ENCODE measurements at places on chromosomes 11 and 22.

GRCh38 chr11:26621132-26621531 lies 49.1 kb upstream of the MUC15 start:
- no peak for DNase-seq

GRCh38 chr22:47547239-47547661 lies 784.8 kb downstream of the TBC1D22A start:
- no peak for DNase-seq

DNA sequence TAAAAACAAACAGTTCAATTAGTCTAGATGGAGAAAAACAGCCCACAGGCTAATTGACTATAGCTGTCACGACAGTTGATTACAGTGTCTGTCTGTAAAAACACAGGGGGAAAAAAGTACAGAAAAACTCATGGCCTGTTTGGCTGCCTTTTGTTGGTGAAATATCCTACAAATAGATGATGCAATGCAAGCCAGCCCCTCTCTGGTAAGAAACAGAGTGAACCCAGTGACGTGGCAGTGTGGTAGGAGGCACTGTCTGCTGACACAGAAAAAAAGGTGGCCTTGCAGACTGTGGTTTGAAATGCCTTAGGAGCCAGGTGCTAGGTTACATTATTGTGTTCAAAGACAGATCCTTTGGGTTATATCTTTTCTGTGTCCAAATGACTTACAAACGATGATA lies 431.4 kb upstream of the CCDC90B start:
- DNase-seq: no peak

GRCh38 chr11:130088919-130089673 lies 19.4 kb downstream of the APLP2 start:
- no peak for DNase-seq

DNA sequence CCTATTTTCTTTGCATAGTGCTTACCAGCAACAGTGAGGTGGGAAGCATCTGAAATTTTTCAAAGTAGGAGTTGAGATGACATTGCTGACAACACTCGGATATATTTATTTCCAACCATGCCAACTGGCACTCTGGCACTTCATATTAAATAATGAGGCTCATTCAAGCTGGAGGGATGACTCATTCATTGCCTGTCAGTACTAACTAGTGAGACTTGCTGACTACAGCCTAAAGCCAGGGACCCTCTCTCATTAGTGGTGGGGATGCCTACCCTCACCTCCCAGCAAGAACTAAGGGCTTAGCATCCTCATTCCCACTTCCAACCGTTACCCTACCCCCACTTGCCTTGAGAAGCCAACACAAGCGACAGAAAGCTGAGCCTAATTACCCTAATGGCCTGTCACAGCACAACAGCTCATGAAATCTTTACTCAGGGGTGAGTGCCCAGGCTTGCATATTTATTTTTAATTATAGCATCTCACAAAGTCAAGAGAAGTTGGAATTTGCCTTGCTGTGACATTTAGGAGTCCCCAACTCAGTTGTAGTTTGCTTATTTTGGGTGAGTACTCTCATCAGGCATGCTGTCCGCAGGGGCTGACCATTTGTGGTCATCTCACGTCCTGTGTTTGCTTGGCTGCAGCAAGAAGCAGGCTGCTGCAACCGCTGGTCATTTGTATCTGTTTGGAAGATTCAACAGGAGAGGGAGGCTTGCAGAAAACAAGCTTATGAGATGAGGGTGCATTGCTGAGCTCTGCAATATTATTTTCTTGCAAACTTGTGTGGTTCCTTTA lies 181.6 kb upstream of the POU2AF2 start:
- no peak for DNase-seq

DNA sequence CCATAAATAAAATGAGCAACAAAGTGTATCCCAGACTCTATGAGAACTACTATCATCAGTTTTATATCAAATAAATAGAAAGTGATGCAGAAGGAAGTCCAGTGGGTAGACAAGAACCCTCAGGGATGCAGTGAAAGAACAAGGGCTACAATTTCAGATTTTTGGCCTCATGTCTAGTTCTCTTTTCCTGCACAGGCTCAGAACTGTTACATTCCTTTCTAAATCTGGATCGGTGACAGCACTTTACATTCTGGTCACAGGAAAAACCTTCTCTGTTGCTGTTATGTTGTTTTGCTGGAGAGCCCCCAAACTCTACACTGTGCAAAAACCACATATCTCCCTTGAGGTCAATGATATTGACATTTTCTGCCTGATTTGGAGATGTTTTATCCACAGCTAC lies 108.8 kb upstream of the ANO5 start:
- DNase-seq: no peak

DNA sequence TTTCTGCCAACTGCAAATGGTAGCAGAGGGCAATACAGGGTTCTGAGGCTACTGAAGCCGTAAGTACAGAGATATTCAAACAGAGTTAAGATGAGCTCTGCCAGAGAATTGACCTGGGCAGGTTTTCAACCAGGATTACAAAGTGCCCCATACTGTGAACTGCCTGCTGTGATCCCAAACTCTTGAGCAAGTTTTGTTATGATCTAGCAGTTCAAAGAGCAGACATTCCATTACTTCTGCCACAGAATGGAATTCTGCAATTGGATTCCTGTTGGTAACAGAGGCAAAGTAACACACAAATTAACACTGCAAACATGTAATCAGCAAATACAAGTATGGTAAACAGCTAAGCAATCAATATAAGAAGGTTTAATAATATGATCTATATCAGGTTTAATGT lies 31.2 kb downstream of the ALG9 start:
- no peak for DNase-seq

- no peak for DNase-seq
These were observed 48.9 kb upstream of the MYEOV start for GRCh38 chr11:69245041-69245440.

- DNase-seq: no peak
These were observed 17.5 kb downstream of the PDGFD start for GRCh38 chr11:104146421-104146820.

GRCh38 chr11:133181066-133181465 lies 351.2 kb downstream of the OPCML start:
- no peak for DNase-seq

- DNase-seq: no peak
These were observed 11.6 kb downstream of the ELF5 start for GRCh38 chr11:34501949-34502348.

DNA sequence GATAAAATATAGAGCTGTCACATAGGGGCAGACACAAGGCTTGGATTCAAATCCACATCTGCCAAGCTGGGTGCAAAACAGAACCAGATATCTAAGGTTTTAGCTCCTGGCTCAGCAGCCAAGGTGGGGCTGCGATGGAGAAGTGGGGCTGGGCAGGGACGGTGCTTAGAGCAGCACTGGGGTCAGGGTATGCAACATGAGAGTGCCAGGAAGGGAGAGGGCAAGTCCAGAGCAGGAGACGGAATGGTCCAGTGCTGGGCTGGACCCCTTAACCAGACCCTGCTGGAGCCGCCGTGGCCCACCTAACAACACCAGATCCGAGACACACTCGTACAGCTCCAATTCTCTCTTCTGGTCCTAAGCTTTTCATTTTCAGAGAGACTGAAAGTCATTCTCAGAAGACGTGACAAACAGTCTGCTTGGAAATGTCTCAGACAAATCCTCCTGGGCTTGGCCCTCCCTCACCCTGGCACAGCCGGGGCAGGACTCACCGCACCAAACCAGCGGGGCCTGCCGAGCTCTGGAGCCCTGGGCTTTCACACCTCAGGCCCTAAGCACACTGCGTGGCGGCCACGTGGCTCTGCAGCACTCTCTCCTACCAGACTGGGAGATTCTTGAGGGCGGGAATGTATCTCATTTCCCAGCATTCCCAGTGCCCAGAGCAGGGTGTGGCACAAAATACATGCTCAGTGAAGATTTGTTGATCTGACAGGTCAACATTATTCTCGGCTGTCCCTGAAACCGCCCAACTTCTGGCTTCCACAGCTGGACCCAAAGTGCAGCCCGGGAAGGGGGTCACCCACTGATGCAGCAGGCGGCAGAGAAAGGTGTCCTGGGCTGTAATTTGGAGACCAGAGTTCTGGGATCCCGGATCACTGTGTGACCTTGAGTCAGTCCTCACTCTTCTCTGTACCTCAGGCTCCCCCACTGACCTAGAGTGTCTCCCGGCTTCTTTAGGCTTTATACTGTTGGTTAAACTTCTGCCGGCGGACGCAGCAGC lies 11.6 kb downstream of the LRRC32 start:
- DNase-seq: no peak

DNA sequence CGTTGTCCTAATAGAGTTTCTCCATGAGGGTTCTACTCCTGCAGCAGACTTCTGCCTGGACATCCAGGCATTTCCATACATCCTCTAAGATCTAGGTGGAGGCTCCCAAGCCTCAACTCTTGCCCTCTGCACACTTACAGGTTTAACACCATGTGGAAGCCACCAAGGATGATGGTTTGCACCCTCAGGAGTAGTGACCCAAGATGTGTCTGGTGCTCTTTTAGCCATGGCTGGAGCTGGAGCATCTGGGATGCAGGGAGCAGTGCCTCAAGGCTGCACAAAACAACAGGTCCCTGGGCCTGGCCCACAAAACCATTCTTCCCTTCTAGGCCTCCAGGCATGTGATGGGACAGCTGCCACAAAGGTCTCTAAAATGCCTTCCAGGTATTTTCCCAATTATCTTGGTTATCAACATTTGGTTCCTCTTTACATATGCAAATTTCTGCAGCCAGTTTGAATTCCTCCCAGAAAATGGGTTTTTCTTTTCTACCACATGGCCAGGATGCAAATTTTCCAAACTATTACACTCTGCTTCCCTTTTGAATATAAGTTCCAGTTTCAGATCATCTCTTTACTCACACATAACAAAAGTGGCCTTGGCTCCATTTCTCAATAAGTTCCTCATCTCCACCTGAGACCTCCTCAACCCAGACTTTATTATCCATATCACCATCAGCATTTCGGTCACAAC lies 69.5 kb upstream of the GNAZ start:
- DNase-seq: no peak

DNA sequence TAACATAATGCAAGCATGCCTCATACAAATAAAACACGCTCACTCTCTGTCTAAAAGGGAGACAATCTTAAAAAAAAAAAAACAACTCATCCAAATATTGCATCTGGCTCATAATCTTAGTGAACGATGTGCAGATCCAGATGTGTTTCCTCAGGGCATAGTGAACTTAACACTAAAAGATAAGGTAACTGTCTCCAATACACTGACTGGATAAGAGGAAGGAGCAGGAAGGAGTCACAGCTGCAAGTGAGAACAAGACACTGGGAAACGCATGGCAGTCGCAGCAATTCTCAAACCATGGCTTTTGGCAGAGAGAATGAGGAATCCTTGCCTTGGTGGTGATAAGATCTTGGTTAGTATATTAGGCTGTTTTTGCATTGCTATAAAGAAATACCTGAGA lies 9.2 kb upstream of the EIF3M start:
- no peak for DNase-seq

DNA sequence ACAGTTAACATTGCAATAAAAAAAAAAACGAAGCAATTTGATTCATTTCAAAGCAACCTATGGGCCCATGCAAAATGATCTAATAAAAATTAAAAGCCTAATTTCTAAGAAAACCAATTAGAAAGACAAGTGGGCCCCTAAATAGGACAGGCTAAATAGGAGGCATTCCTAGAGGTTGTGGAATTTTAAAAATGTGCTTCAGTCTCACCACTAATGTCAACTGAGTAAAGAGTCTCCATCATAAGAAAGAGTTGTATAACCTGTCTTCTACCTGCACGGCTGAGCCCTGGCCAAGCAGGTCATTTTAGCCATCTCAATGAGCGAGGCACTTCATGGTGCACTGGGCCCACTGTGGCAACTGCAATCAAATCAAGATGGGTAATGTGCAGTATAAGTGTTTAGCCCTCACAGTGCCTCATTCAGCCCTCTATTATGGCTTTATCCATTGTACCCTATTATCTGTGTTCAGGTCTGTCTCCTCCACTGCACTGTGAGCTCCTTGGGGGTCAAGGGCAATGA lies 76.4 kb downstream of the PRSS23 start:
- DNase-seq: no peak

- no peak for DNase-seq
These were observed 3.3 kb upstream of the KMT5B start for GRCh38 chr11:68216171-68216938.

DNA sequence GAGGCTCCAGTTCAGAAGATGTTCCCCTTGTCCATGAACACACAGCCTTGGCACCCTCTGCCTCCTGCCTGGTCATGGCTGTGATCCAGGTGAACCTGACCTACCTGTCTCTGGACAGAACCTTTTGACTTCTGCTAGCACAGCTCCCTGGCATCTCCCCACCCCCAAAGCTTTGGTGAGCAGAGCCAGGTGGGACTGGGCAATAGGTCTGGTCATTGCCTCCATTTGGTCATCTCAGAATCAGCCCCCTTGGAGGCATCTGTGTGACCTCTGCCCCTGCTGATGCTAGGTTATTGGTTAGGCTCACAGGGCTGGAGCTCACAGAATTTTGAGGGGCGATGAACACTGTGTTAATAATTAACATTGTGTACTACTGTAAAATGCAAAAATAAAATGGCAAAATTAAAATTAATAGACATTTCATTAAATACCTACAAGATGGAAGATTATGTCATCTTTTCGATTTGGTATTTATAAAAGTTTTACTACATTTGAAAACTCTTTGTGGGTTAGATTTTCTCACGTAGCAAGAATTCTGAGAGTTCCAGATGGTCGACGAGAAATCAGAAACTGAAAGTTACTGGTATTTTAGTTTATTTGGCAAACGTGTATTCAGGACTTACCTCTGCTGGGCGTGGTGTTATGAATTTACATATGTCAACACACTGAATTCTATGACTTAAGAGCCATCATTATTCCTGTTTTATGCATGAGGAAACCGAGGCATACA lies 8.3 kb upstream of the KIAA0930 start:
- no peak for DNase-seq

- no peak for DNase-seq
These were observed 97.6 kb downstream of the FAT3 start for GRCh38 chr11:92322225-92322624.

- DNase-seq: no peak
These were observed 93.1 kb downstream of the CWC15 start for GRCh38 chr11:94880216-94880615.

DNA sequence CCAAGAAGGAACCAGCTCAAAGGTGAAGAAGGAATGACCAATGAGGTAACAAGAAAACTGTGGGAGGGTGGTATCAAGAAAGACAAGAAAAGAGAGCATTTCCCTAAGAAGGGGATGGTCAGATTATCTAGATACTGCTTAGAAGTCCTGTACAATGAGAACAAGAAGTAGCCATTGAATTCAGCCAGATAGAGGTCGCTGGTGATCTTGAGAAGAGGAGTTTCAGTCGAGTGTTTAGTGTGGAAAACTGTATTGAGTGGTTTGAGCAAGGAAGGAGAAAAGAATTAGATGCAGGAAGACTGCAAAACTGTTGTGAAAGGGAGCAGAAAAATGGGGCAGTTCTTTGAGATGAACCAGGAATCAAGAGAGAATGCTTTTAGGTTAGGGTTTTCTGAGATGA lies 74.6 kb upstream of the FAT3 start:
- DNase-seq: no peak

Measured in activated T-cell treated with anti-CD3 and anti-CD28 coated beads for 24 hours (primary cell).